ENCODE measurements at places on chromosomes 5 and 9.

- no peak for DNase-seq
Observed at GRCh38 chr5:71839096-71839884, 120.2 kb downstream of the CARTPT start.

- no peak for DNase-seq
Observed at GRCh38 chr5:113435575-113435974, 786 bp upstream of the TSSK1B start.

- DNase-seq: no peak
Observed at GRCh38 chr5:84215521-84215920, 169.2 kb downstream of the EDIL3 start.

- DNase-seq: peak; percentile 23
Observed at GRCh38 chr9:38620483-38621433, at the start of gene ANKRD18A. Gene ANKRD18A (minus strand): TSS chr9:38620596. CDS start chr9:38620285, 311 bp downstream.

- DNase-seq: no peak
Observed at GRCh38 chr5:39648848-39649227, 224.1 kb upstream of the DAB2 start.

GRCh38 chr9:108274971-108275370 lies 580.8 kb downstream of the ACTL7B start:
- no peak for DNase-seq

DNA sequence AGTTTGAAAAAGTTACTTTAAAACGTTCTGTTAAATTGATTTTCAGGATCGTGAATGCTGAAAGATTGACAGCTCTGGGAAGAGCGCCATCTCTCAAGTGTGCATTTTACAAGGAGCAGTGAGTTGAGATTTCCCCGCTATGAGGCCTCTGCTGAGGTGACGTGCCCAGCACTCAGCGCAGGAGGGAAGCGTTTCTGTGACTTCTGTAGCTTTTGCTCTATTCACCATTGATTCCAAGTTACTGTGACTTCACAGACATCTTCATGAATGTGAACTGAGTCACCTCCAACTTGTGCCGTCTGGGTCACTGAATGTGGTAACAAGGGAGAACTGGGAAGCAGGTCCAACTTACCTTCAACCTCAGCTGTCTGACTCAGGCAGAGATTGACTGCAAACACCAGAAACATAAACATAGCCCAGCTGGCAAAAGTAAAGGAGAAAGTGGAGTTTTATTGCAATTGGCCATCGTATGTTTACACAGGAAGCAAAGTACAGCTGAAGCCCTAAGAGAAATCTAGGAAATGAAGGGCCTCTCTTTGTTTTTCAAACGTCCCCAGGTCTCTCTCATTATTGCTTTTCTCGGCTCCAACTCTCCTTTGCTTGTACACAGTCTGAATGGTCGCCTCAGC lies 428.8 kb upstream of the CLINT1 start:
- no peak for DNase-seq

DNA sequence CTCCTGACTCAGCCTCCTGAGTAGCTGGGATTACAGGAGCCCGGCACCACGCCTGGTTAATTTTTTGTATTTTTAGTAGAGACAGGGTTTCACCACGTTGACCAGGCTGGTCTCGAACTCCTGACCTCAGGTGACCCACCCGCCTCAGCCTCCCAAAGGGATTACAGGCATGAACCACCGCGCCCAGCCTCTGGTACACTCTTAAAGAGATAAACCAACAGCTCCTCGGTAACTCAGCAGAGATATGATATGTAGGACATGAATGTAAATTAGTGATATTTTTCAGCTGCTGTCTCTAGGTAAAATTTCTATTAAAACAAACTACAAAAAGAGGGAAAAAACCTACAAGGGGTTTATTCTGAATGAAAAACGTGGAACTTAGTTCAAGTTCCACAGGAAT lies 42.8 kb upstream of the HK3 start:
- no peak for DNase-seq

GRCh38 chr5:96641368-96642280 lies 20.6 kb upstream of the CAST start:
- DNase-seq: no peak

GRCh38 chr5:17879276-17879675 lies 245.0 kb downstream of the TAF11L14 start:
- DNase-seq: no peak

DNA sequence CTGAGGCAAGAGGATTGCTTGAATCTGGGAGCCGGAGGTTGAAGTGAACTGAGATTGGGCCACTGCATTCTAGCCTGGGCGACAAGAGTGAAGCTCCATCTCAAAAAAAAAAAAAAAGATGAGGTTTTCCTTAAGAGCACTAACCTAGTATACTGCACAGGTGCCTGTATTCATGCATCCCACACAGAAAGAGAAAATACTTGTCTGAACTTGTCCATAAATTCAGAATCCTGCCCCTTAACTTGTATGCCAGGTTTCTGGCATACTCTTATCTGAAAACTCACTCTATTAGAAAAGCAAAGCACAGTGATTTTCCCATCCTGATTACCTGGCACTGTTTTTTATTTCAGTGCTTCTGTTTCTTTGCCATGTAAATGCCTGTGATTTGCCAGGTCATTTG lies 125.3 kb upstream of the CDKN2B start:
- no peak for DNase-seq

GRCh38 chr5:104048231-104048630 lies 485.6 kb upstream of the NUDT12 start:
- no peak for DNase-seq

GRCh38 chr5:11557063-11557462 lies 347.2 kb downstream of the CTNND2 start:
- DNase-seq: no peak

DNA sequence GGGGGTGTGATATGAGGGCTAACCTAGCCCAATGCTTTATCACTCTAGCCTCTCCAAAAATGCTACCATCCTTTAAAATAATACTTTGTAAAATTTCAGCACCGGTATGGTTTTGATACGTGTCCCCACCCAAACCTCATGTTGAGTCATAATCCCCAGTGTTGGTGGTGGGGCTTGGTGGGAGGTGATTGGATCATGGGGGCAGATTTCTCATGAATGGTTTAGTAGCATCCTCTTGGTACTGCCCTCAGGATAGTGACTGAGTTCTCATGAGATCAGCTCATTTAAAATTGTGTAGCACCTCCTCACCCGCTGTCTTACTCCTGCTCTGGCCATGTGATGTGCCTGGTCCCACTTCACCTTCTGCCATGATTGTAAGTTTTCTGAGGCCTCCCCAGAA lies 35.0 kb upstream of the ANKH start:
- DNase-seq: no peak

DNA sequence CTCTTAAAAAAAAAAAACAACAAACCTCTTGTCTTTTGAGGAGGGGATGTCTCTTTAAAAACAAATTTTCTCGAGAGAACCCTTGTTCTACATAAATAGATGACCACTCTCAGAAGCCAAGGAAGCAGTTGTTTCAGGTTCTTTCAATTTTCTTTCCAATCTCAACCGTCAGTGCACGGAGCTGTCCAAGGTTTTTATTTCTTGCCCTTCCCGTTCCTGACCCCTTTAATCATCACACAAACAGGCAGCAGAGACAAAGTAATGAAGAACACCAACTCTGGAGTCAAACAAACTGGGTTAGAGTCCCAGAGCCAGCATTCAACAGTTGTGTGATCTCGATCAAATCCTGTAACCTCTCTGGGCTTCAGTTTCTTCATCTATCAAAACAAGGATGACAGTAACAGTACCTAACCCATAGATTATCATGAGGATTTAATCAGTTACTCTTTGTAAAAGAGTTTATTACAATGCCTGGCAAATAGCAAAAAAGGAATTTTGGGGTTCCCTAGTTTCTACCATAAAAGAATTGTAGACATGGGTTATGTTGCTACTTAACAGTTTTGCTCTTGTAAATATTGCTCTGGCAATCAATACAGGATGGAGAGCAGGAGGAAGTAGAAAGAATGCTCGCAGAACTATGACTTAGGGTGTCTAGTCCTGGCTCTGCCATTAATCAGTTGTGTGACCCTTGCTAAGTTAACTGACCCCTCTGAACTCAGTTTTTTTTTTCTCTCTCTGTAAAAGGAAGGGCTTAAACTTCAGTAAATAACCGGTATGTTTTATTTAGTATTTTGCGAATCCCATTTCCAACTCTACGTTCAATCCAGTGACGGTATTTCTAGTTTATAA lies 1.0 kb upstream of the NIM1K start:
- DNase-seq: no peak

- DNase-seq: no peak
Observed at GRCh38 chr5:133661389-133661788, 49.0 kb upstream of the FSTL4 start.

- DNase-seq: peak; percentile 27
Observed at GRCh38 chr9:127451858-127452656, 747 bp downstream of the LRSAM1 start.

GRCh38 chr5:167512111-167512510 lies 779.3 kb upstream of the WWC1 start:
- DNase-seq: no peak

- DNase-seq: no peak
Observed at GRCh38 chr9:123165813-123166212, 102.6 kb downstream of the STRBP start.

- DNase-seq: no peak
Observed at GRCh38 chr9:103881419-103881818, 212.7 kb upstream of the SMC2 start.

DNA sequence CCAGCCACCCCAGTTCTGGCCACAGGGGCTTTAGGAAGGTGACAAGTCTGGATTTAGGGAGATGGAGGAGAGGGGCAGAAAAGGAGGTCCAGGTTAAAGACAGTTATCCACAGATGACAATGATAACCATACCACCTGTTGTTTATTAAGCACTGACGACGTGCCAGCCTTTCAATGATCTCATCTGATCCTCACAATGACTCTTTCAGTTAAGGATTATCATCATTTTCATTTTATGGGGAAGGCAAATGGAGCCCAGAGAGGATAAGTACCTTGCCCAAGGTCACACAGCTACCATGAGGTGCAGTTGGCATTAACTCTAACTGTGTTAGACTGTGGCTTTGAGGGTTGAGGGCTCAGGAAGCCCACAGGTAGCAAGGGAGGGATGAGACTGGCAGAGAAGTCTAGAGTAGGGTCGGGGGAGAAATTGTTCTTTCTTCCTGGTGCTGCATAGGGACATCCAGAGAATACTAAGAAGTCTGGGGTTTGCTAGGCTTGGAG lies 21.5 kb upstream of the JADE2 start:
- no peak for DNase-seq

DNA sequence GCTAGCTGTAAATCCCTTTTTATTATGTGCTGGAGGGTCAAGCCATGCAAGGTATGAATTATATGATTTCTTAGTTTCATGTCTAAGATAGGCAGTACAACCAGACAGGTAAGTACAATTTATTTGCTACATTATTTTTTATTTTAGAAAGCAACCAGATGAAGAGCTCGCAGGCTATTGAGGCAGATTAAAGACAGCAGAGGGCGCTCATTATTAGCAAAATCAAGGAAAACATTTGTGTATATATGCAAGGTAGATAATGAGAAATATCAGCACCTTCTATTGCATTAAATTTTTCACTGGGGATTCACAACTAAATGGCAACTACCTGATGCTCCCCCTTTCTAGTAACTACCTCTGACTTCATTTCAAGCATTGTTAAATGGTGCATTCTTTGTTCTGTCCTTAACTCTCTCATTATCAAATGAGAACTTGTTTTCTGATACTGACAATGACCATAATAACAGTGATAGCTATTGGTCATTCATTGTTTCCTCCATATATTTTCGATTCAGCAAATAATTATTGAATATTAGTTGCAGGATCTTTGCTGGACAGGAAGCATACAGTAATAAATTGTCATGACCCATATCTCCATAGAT lies 8.6 kb downstream of the SCGB3A2 start:
- no peak for DNase-seq

- no peak for DNase-seq
Observed at GRCh38 chr9:11319538-11319937, 706.7 kb upstream of the PTPRD start.

- DNase-seq: no peak
Observed at GRCh38 chr9:77424993-77425392, 223.1 kb downstream of the GNA14 start.

- no peak for DNase-seq
Observed at GRCh38 chr5:154059039-154059430, 20.3 kb downstream of the MFAP3 start.

DNA sequence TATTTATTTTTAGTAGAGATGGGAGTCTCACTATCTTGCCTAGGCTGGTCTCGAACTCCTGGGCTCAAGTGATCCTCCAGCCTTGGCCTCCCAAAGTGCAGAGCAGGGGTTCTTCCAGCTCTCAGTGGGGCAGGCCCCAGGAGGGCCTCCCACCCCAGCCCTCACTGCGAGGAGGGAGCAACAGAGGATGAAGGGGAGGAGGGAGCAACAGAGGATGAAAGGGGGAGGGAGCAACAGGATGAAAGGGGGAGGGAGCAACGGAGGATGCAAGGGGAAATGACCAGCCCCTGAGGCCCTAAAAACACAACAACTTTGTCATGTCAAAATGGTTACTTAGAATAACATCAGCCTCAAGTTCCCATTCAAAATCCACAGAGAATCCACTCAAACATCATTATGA lies 10.0 kb downstream of the TRIM14 start:
- no peak for DNase-seq

- DNase-seq: no peak
Observed at GRCh38 chr9:123679330-123679987, 250.5 kb downstream of the DENND1A start.

- no peak for DNase-seq
Observed at GRCh38 chr5:161663431-161663830, 22.1 kb upstream of the GABRA6 start.

DNA sequence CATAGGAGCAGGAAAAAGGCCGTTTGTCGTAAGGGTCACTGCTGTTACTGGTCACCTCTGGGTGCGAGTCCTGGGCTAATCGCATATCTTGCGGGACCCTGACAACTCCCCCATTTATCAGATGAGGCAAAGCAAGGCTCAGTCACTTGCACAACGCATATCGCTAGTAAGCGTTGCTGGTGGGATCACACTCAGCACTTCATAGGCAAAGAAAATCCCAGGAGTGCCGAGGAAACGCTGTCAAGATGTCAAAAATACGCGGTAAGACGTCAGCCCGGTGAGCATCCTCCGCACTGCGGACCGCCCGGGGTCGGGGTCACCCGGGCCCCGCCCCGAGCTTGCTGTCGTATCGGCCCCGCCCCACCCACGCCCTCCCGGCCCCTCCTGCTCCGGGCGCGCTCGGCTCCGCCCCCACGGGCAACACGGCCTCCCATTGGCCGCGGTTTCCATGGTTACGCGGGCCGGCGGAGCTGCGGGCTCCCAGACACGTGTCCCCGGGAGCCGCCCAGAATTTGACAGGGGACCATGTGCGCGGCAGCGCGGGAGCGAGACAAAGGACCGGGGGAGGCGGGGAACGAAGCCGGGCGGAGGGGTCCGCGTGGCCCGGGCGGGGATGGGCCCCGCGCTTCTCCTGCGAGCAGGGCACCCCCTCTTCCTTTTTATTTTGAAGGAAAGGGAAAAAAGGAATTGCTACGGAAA lies 80.2 kb upstream of the IER5L start:
- peak; percentile 88 for DNase-seq

GRCh38 chr9:114370968-114371320 lies 16.8 kb downstream of the AKNA start:
- no peak for DNase-seq

- no peak for DNase-seq
Observed at GRCh38 chr5:179870403-179870903, 11.8 kb upstream of the MRNIP start.

All from T-helper 1 cell (primary cell).